ENCODE measurements at places on chromosomes 1 and 21.

DNA sequence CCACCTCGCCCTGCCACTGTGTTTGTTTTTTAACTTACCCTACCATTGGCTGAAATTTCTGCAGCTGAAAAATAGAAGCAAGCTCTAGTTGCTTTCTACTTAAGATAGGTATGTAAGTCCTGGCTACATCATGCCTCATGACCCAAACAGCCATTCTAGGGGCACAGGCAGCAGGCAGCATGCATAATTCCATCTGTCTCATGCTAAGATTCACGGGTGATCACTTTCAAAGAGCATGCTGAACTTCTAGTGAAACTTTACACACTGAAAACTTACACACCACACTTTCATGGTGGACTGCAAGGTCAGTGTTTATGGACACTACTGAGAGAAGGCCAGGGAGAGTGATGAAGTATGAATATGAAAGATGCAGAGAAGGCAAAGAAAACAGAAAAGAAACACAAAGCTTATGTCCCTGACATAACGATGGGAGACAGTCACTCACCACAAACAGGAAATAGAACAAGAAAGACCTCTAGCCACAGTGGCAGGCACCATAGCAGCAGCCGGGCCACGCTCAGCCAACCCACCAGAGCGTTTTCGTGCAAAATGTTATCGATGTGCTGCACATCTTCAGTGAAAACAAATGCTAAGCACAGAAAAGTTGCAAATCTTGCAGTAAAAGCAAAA, 102.3 kb upstream of the TIAM1 start:
- peak; percentile 10 for DNase-seq

DNA sequence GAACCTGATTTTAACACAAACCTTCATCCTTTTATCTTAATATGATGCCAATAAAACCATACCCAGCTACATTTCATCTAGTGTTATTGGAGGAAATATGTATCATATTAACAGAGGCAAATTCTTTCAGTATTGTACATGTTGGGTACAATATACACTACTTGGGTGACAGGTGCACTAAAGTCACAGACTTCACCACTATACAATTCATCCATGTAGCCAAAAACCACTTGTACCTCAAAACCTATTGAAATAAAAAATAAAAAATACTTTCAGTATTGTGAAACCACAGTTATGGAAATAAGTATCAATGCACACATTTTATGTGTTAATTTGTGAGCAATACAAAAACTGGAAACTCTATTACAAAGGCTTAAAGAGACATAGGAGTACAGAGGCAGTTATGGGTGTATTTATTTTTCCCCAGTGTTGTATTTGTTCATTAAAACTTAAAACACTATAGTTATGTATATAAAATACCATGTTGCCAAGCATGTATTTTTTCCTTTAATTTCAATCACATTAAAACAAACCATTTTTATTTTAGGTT, 25.1 kb upstream of the GPR88 start:
- DNase-seq = no peak

- no peak for DNase-seq
These were observed 1797.4 kb downstream of the NCAM2 start for GRCh38 chr21:22795644-22796043.

DNA sequence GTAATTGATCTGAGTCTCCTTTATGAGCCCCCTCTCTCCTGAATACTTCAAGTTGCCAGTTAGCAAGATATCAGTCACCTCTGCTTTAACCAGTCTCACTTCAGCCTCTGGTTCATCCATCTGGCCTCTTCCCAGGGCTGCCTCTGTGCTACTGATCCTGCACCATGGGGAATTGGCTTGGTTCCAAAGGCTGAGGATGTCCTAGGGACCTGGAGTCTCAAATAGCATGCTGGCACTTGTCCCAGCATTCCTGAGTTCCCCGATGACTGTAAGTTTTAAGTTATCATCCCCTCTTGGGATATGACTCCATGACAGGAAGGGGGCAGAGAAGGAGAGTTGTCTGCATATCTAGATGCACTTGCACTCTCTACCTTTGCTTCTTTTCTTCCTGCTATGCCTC, 252.0 kb downstream of the PTBP2 start:
- DNase-seq = no peak

- DNase-seq = no peak
These were observed 403.4 kb downstream of the MATN1 start for GRCh38 chr1:30319765-30320580.

DNA sequence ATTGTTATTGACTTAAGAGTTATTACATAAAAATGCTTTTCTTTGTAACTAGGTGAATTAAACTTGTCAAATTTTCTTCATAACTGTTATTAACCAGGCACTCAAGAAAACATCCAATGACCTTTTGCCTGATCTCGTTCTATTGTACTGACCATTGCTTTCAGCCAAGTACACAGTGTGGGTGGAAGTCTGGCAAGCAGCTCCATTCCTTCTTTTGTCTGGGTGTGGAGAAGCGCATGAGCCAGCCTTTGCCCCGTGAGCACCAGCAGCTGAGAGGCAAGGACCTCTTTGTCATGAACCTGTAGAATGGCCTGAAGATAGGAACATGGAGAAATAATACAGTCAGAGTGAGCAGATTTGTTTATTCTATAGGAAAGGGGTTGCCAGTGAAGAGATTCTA, 57.5 kb downstream of the IARS2 start:
- no peak for DNase-seq

DNA sequence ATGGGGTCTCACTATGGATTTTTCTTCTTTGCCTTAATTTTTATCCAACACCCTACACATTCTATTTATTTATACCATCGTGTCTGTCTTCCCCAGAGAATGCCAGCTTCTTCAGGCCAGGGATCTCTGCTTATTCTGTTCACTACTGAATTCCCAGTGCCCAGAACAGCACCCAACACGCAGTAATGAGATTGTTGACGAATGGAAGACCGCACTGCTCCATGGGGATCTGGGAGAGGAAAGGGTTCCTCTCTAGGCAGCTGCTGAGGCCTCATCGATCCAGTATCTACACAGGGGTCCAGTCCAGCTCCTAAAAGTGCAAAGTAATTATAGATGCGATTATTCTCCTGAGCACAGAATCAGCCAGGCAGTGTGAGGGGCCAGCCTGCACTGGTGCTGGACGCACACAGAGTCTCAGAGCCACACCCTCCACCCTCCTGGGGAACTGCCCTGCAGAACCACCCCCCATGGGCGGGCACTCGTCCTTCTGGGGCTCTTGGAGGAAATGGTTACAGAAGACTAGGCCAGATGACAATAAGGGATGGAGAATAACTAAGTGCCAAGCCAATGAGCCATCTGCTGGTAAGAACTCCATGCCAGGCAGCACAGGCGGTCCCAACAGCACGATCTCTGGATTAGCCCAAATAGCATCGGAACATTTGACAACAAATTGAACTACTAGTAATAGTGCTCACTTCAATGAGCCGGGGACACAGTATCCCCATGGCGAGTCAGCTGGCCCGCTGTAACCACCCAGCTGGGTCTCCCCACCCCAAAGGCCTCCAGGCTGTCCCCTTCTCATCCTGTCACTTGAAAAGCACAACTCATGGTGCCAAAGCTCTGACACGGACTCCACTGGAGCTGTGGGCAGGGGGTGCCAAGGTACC, 1.7 kb upstream of the PDE9A start:
- no peak for DNase-seq

DNA sequence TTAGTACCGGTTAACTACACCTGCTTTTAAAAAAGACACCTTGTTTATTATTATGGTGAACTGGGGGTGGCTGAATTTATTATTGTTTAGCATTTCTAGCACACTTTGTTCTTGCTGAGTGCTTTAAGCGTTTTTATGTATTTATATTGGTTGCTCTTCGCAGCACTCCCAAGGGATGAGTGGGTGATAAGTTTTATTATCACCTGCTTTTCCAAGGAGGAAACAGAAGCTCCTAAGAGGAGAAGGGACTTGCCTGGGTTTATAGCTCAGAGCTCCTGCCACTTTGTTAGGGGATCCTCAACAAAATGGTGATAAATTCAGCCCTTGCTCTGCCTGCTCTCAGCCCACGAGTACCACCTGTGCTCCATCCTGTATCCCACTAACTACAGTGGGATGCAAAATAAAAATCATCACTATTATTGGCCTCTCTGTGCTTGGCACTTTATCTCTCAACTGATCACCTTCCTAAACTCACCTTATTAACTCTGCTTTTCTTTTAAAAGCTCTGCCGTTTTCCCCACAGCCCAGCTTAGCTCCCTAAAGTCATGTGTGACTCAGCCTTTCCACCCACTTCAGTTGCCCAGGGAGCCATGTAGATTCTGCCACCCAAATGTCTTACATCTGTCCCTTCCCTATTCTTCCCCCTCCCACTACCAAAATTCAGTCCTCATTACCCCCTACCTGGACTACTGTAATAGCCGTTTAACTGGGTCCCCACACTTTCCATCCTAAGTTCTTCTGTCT, 44.5 kb downstream of the BCL9 start:
- no peak for DNase-seq

GRCh38 chr1:173914366-173914871, 2.7 kb downstream of the SERPINC1 start:
- DNase-seq = no peak

- DNase-seq = no peak
These were observed 19.8 kb upstream of the HSPG2 start for GRCh38 chr1:21956720-21957552.

- DNase-seq = no peak
These were observed 55.6 kb downstream of the SUCO start for GRCh38 chr1:172588296-172589291.

- no peak for DNase-seq
These were observed 20.8 kb upstream of the C1orf159 start for GRCh38 chr1:1136547-1137230.

GRCh38 chr1:229434005-229434640, at the start of gene ACTA1:
Gene ACTA1 (minus strand): TSS chr1:229434094. CDS start chr1:229433115, 979 bp downstream.
- no peak for DNase-seq

DNA sequence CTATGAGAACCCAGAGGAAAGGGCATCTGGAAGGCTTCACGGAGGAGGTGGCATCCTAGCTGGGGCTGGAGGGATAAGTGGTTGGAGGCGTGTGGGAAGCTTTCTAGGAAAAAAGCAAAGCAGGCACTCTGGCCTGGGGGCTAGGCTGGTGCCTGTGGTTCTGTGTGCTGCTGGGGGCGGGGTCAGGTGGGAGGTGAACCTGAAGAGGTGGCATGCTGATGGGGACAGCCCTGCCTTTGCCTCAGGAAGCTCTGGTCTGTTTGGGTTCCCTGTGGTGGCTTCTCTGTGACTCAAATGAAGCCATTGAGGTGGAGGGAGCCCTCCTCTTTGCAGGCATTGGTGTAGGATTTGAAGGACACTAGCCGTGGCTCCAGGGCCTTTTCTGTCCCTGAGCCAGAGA, 221.6 kb upstream of the POU3F1 start:
- no peak for DNase-seq

Measured in activated CD8-positive, alpha-beta memory T cell treated with anti-CD3 and anti-CD28 coated beads for 1 hour (primary cell).